ENCODE measurements at places on chromosomes 3 and 15.
A peak's percentile ranks its signal among the peaks of the same experiment; 100 is the strongest.

- no peak for DNase-seq
These were observed 14.5 kb upstream of the CCR1 start for GRCh38 chr3:46222435-46223161.

DNA sequence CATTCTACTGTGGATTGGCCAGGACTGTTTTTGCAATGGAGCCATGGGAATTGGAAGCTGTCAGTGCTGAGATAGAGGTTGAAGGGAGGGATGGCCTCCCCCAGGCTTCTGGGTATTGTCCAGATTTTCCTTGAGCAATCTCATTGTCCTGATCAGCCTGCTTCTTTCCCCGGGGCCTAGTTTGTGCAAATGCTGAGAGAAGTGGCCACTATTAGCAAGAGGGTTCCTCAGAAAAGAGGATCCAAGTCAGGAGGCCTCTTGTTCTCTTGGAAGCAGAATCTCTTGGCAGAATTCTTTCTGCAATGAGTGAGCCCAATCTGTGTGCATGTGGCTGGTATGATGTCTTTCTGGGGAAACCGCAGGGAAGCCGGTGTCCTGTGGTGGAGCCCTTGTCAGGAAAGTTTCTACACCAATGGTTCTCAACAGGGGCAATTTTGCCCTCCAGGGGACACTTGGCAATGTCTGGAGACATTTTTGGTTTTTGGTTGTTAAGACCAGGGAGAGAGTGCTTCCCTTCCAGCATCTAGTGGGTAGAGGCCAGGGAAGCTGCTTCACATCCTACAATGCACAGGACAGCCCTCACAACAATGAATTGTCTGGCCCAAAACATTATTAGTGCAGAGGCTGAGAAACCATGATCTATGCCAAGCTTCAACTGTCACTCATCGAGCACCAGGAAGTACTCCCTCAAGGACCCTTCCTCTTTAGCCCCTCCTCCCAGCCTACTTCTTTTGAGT lies 2.0 kb downstream of the LIPC start:
- DNase-seq, result no peak

- DNase-seq, result no peak
These were observed 542.1 kb downstream of the EPHB1 start for GRCh38 chr3:135337192-135337591.

GRCh38 chr15:98842192-98842972 lies 165.2 kb downstream of the PGPEP1L start:
- no peak for DNase-seq

- no peak for DNase-seq
These were observed 6.0 kb downstream of the PRKCI start for GRCh38 chr3:170228093-170228766.

DNA sequence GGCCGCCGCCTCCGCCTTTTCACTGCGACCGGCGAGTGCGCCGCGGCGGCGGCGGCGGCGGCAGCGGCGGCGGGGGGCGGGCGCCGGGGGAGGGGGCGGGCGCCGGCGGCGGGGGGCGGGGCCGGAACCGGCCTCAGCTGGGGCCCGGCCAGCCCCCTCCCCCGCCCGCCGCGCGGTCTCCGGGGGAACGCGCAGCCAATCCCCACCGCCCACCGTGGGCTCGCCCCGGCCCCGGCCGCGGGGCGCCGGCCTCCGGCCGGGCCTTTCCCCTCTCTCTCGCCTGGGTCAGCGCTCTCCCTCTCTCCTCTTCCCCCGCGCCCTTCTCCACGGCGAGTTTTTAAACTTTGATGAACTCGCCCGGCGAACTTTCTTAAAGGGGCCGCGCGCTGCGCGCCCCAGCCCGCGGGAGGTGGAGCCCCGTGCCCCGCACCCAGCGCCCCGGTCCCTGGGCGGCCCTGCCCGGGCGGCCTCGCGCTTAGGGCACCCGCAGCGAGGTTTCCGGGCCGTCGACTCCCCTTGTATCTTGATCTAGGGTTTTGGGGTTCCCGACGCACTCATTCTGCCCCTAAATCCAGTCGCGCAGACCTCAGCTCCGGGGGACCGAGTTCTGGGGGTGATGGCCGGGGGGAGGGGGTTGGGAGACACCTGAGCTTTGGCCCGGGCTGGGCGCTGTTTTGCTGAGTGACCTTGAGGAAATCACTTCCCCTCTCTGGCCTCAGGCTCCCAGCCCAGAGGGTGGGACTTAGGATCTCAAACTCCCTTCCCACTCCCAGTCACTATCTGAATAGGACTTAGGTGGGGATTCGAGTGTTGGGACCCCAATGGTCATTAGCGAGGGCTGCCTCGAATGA lies at the start of gene RBPMS2:
Gene RBPMS2 (minus strand): TSS at position 39 of the 851 bp plus-strand sequence. CDS start 270 bp downstream, outside the sequence.
- DNase-seq, result peak; percentile 38

- DNase-seq, result no peak
These were observed 152.0 kb downstream of the OPA1 start for GRCh38 chr3:193744822-193745684.

GRCh38 chr15:90981681-90982080 lies 12.7 kb downstream of the PRC1 start:
- no peak for DNase-seq

GRCh38 chr15:80923668-80924067 lies 66.0 kb downstream of the MESD start:
- no peak for DNase-seq

GRCh38 chr3:132332508-132332907 lies 15.3 kb downstream of the ACP3 start:
- DNase-seq, result no peak

- DNase-seq, result no peak
These were observed 58.5 kb downstream of the NEK10 start for GRCh38 chr3:27310688-27311087.
